ENCODE measurements at places on chromosomes 7 and 10. TPM values are rescaled to one million over a fixed set of nuclear protein-coding genes. Genes with fewer than 3 reads are reported as not detected.

DRGX gene
- total RNA-seq: not detected

GRCh38 chr7:52719677-52720076 lies 315.8 kb upstream of the POM121L12 start:
- DNase-seq: no peak

DNA sequence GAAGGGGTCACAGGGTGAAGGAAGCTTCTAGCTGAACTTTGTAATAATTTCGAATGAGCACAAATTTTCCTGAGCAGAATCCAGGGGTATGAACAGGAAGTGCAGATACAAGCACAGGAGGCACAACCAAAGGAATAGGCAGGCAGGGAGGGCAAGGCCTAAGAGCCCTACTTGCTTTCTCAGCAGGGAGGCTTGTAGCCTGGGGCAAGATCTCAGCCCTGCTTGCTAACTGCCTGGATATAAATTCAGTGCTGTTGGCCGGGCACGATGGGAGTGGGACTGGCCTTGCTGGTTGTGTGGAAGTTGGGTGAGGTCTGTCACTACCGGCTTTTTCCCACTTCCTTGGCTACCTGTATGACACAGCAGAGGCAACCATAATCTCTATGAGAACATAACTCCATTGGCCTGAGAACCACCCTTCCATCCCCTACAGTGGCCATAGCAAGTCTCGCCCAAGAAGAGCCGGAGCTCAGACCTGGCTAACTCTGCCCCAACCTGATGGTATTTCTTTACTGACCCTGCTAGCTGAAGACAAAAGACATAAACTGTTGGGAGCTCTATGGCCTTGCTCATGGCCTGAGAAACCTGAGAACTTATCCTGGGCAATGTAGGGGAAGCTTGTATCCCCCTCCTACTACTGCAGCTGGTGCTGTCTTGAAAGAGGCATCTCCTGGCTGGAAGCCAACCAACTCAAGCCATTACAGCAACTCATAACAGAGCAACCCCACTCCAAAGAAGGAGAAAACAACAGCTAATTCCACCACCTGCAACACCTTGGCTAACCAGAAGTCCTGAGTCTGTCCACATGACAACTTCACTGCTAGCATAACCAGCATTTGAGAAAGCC lies 27.6 kb downstream of the CLDN12 start:
- no peak for DNase-seq

PRTFDC1 gene
- 4.1 TPM for total RNA-seq

DNA sequence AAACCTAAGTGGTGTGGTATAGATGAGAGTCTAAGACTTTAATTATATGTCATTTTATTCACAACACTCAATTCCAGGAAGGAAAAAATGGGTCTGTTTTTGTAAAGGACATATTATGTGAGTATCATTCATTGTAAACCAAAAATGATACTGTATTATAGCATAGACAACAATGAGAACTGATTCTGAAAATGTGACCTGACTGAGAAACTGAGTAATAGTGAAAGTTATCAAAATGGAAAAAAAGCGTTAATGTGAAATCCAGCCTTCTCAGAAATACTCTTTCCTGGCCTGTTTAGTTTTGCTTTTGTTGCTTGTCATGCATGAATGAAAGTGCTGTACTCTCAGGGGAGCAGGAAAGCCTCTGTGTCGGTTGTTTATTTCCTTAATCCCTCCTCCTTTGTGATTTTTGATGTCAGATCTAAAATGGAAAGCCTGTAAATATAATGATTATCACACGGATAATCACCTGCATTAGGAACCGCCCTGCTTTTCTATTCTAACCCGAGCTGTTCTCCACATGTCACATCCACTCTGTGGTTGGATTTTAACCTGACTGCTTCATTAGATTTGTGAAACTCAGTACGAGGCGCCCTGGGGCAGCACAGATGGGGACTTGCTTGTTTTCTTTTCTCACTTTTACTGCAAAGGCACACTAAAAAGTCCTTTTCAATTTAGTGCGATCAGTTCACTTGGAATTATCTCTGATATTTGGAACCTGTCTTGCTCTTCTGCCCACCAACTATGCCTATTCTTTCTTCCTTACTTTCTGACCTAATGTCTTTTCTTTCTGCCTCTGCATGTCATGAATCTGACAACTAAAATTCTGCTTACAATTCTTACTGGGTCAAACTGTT lies 240.9 kb upstream of the KAT6B start:
- DNase-seq: no peak

FAM25G gene
- total RNA-seq: not detected

GRCh38 chr7:46559194-46559832 lies 638.2 kb upstream of the IGFBP3 start:
- no peak for DNase-seq

- DNase-seq: no peak
These were observed 288.2 kb downstream of the TWIST1 start for GRCh38 chr7:18828994-18829857.

ADRB1 gene
- total RNA-seq: 4.2 TPM

DNA sequence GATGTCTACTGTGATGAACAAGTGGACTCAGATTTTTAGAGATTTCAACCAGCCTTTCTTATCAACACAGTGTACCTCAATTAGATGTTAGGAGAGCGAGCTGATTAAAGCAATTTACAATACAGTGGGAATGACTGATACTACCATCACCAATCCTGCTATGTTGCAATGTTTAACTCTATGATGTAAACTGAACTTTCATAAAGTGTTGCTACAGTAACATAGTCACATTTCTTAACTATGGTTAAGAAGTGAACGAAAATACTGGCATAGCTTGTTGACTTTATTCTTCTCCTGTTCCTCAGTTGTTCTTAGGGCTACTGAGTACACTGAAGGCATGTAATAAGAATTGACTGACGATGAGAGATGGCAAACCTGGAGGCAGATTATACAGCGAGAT lies 139.8 kb downstream of the MYOF start:
- DNase-seq: no peak

- DNase-seq: no peak
These were observed 5.7 kb upstream of the CELF2 start for GRCh38 chr10:11011984-11012383.

GRCh38 chr7:1214516-1214915 lies 18.2 kb upstream of the UNCX start:
- no peak for DNase-seq
